ENCODE measurements at places on chromosomes 3 and 15. TPM values are rescaled to one million over a fixed set of nuclear protein-coding genes. Genes with fewer than 3 reads are reported as not detected.

DNA sequence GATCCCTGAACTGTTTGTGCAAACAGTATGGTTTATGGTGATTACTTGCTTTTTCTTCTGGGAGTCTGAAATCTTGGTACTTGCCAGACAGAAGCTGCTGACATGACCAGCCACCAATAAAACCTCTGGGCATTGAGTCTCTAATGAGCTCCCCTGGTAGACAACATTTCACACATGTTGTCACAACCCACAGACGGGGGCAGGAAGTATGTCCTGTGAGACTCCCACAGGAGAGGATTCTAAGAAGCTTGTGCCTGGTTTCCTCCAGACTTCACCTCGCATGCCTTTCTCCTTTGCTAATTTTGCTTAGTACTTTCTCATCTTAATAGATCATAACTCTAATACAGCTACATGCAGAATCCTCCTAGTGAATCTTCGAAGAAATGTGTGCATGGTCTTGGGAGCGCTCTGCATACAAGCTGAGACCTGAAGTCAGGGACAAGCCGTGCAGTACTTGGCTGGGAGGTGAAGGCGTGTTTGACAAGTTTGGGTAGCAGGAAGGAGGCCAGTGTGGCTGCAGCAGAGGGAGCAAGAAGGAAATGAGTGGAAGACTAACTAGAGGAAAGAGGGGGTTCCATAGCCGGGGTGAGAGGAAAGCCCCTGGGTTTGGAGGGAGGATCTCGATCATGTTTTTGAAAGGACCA lies 49.0 kb downstream of the B3GNT5 start:
- DNase-seq, result no peak

GRCh38 chr3:156649681-156650080 lies 24.7 kb upstream of the TIPARP start:
- DNase-seq, result no peak

DNA sequence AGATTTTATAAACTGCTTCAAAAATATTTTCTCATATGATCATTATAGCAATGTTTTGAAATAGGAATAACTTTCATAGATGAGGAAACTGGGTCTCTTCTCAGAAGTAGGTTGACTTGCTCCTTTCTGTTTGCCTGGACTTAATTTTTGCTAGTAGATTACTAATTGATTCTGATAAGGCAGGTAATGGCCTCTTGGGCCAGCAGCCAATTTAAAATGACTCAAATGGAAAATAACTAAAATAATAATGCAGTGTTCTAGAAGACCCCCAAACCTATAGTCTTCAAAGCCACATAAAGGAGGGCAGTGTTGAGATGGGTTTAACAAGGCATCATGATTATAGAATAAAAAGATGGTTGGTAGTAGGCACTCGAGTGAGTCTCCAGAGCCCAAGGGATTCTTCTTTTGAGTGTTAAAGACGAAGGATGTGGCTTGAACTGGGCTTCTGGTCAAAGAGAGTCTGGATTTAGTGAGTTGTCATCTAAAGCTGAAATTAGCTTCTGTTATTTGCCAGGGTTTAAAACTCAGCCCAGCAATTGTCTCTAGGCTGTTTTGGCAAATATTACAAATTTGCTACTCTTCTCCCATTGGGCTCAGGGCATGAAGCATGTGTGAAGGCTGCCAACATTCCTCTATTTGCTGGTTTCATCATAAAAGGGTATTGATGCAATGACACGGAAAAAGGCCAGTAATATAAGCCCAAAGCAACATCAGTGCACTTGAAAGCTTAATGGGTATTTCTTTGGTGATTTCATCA lies 297.1 kb upstream of the MEIS2 start:
- no peak for DNase-seq

- DNase-seq, result no peak
Observed at GRCh38 chr3:124442463-124442862, 287.8 kb upstream of the UMPS start.

RETNLB gene
- total RNA-seq, result not detected

GOLGA6A gene
- not detected for total RNA-seq

DNASE1L3 gene
- total RNA-seq, result 14.7 TPM

CIP2A gene
- total RNA-seq, result 3.1 TPM

Data from right cardiac atrium (tissue), 5 donors.